Suppressor macrophage treated with lipopolysaccharide for 4 hours (primary cell): ENCODE measurements at places on chromosomes 2 and 18.

DNA sequence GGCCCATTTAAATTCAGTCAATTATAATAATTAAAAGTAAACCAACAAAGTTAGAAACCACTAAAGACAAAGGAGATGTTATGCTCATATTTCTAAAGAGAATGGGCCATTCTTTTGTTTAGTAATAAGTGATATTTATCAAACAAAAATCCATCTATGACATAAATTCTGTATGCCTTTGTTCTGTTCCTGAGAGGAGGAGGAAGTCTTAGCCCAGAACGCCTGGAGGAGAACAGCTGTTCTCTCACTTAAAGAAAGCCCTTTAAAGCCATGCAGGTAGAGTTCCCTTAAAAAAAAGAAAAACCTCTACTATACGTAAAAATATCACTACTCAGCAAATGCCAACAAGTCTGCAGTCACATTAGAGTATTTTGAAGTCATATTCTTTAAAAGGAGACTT, 15.5 kb downstream of the LAMA1 start:
- DNase-seq: no peak

GRCh38 chr2:174681099-174682006, 82.9 kb downstream of the CHRNA1 start:
- peak; percentile 27 for DNase-seq

DNA sequence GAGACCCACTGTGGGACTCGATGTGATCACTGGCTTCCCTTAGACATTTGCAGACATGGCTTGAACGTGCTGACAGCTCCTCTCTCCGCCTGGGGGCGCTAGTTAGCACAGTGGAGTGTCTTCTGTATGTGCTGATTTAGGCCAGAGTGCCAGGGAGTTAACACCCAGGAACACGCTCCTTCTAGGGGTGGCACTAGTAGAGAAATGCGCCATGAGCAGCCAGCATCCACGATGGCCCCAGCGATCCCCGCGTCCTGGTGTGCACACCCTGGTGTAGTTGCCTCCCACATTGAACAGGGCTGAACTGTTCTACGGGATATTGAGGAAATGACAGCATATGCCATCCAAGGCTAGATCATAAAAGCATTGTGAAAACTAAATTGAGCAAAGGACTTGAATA, 11.4 kb upstream of the NMUR1 start:
- no peak for DNase-seq

GRCh38 chr2:201208563-201209252, 25.8 kb downstream of the CASP10 start:
- peak; percentile 93 for DNase-seq

GRCh38 chr2:134122610-134123009, 131.3 kb upstream of the MGAT5 start:
- no peak for DNase-seq

DNA sequence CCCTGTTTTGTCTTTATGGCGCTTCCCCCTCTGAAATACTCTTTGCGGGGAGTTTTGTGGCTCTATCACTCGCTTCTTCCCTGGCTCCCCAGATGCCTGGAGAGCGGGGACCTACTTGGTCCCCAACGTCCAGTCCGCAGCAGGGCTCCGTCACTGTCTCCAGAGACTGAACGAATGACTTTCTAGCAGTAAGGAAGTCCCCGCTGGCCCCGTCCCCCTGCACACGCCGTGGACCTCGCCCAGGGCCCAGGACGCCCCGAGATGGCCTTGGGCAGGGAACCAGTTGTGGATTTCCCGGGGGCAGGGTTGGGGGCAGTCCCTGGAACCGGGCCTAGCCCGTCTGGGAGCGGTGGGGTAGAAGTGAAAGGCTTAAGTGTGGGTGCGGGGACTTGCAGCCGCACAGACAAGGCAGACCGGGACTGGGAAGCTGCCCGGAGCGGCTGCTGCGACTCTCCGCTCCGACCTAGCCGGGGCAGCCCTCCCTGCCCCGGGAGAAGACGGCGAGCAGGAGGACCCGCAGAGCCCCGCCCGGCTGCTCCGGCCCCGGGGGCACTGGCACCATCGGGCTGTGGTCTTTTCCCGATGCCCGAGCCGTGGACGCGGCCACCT, 821 bp upstream of the EPHA4 start:
- peak; percentile 29 for DNase-seq

DNA sequence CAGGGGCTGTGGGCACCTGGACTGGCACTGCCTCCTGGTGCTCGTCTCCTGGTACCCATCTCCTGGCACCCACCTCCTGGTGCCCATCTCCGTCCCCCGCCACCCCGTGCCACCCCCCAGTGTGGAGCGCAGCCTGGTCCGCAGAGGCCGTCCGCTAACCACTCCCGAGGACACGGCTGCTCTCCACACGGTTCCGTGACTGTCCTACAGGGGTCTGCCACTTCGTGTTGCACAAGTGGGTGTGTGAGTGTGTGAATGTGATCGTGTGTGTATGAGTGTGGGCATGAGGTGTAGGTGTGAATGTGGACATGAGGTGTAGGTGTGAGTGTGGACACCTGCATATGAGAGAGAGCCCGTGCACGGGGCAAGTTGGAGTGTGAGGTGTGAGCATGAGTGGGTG, 119.4 kb upstream of the HS6ST1 start:
- DNase-seq: no peak

DNA sequence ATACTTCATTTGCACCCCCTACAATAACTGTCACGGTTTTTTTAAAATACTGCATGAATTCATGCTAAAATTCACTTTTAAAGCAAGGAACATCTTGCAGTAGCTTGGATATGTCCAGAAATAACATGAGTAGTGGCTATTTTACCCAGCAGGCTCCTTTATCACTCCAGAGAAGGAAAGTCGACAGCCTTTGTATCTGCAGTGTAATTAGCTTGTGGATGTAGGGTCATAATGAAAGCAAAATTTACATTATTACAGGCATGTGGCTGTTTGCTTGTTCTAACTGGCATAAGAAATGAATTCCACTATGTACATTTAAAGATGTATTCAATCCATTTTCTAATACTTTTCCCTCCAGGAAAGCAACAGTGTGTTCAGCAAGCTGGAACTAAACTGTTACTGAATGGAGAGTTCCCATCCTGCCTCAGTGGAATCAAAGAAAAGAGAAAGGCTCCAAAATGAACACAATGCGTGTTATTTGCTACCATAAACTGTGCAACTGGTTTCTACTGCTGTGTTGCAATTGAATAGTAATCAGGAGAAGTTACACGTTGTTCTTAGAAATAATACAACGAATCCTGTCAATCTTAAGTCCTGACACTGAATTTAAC, 321.2 kb upstream of the VRK2 start:
- no peak for DNase-seq

DNA sequence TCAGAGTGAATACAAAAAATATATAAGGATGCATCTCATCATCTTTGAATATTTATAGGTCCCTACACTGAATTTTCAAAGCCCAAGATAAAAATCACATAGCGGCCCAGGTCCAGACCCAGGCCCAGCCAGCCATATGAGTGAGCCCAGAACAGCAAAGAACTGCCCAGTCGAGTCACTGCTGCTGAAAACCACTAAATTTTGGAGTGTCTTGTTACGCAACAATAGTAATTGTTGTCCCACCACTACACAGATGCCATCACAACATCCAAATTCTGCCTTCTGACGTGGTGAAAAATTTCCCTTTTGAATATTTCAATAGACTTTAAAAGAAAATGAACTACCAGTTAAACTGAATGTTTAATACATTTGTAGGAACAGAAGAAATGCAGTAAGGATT, 5.7 kb downstream of the C18orf32 start:
- DNase-seq: no peak

GRCh38 chr2:39361511-39361910, 75.6 kb downstream of the MAP4K3 start:
- no peak for DNase-seq

DNA sequence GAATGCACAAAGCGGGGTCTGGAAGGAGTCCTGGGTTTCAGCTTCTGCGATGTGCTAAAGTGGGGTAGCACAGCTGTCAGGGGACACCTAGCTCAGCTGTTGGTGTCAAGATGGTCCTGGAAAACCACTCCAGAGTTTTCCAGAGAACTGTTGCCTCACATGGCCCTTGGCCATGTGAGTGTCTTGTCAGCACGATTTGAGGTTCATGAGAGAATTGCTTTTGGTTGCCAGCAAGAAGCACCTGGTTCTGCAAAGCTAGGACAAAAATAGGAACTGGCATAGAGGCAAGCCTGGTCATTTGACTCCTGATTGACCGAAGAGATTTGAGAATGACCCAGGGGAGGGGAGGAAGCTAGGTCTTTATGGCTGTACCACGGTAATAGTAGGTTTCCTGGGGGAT, 50.4 kb upstream of the CTLA4 start:
- DNase-seq: no peak

DNA sequence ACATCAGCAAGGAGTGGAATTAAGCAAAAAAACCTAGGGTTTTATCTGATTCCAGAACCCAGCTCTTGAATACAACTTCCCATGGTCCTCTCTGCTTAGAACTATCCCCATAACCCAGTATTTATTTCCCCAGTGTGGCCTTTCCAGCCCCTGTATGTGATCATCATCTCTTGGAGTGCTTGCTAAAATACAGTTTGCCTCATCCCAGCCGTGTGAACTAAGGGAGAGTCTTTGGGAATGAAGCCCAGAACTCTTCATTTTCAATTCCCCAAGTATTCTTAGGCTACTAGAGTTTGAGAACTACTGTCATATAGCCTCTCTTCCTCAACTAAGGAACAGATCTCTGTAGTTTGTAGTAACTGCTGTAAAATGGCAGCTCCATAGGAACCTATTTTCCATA, 173.1 kb downstream of the LCLAT1 start:
- DNase-seq: no peak

GRCh38 chr2:13607139-13607538, 890.4 kb downstream of the TRIB2 start:
- no peak for DNase-seq

DNA sequence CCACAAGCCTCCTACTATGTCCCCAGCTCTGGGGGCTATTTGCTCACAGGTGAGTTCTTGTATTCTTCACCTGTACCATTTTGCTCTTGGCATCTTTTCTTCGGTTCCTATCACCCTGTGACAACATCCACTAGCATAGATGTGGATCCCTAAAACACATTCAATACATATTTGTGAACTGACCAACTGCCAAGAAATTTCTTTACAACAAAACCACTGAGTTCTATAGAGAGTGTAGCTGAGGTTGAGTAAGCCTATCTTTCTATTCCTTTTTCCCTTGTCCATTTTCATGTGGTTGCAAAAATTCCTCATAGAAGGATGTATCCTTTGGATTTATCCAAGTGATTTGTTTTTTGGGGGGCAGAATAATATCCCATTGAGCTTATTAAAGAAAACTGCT, 192.7 kb upstream of the ITGA4 start:
- DNase-seq: no peak

DNA sequence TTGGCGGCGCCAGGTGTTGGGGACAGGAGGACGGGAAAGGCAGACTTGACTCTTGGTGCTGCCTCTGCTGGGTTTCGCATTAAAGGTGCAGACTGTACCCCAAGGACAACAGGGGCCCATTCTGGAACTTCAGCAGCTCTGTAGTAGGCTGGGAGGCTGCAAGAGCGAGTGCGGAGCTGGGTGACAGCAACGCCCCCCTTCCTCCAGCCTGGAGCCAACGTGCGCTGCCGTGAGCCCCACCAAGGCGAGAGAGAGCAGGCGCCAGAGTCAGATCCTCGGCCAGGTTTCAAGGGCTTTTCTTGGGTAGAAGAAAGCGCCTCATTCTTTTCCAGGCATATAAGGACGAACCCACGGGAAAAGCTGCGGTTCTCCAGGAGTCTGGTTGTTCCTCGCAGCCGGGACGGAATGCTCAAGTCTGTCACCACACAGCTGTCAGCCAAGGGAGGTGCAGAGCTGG, 1.9 kb downstream of the DOK6 start:
- DNase-seq: no peak

GRCh38 chr18:3692691-3693090, 242.7 kb downstream of the TGIF1 start:
- no peak for DNase-seq

DNA sequence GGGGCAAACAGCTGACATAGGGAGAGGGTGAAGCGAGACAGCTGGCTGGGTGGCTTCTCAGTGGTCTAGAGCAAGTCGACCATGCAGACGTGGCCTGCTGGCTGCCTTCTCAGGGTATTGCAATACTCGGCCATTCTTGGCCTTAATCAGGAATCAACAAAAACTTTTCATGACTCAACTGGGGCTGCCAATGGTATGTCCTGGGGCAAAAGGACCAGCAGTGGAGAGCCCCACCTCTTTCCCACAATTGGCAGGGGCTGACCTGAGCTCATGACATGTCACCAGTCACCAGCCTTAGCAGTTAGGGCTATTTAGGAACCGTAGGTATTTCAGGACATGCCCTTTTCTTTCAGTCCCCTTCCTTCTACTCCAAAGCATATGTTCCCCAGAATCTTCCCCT, 19.1 kb downstream of the PLA2R1 start:
- no peak for DNase-seq

GRCh38 chr2:68499133-68499532, 31.7 kb downstream of the APLF start:
- no peak for DNase-seq

DNA sequence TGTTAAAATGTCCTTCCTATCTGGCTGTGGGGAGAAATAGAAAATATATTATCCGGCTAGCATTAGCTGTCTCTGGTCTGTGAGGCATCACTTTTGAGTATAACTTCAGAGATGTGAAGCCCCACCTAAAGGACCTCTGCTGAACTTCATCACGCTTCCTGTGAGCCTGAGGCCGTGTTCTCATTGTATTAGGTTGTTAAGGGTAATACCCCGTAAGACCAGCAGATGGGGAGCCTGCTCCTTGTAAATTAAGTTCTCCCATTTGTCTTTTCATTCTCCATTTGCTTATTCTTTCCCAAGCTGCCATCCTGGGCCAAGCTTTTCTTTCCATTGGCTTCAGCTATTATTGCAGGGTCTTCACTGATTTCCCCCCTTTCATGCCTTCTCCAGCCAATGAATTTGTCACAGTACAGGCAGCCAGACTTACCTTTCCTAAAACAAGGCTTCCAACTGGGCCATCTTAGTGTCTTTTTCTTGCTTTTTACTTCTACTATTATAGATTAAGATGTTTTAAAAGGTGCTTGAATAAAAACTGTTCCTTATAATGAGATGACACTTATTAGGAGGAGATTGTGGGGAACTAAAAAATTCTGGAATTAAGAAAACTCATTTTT, 12.4 kb downstream of the NIF3L1 start:
- peak; percentile 89 for DNase-seq

DNA sequence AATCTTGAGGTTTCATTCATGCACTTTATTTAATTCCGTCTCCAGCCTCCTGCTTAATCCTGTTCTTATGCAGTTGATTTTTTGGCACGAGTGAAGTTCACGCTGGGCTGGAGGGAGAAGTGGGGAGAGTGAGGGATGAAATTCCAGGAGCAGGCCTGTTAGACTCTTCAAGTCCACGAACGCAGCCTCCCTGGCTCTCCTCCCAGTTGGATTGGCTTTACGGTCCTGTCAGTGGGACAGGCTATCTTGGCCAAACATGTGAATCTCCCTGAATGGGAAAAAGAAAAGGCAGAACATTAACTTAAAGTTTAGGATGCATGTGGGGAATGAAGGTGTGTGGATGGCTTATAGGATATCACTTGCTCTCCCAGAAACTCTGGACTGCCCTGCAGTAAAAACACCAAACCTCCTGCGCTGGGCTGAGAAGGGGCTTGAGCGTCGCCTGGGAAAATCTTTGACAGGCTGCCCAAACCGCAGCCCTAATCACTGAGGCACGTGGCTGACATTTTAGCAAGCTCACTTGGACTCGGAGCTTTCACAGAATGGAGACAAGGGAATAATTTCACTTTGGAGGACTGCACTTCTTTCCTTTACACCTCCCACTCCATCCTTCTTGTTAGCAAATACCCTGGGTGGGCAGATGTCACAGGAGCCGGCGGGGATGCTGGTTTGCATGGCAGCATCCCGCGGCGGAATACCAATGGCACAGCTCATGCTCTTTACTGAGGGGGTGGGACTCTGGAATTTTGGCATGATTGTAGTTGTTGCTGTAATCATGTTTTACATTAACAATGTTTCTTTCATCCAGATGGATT, 93.9 kb downstream of the ACKR3 start:
- DNase-seq: no peak

GRCh38 chr2:71743995-71744675, 290.8 kb downstream of the DYSF start:
- no peak for DNase-seq
